GM19239 (cell line): ENCODE measurements at places on chromosomes 1 and 21.

DNA sequence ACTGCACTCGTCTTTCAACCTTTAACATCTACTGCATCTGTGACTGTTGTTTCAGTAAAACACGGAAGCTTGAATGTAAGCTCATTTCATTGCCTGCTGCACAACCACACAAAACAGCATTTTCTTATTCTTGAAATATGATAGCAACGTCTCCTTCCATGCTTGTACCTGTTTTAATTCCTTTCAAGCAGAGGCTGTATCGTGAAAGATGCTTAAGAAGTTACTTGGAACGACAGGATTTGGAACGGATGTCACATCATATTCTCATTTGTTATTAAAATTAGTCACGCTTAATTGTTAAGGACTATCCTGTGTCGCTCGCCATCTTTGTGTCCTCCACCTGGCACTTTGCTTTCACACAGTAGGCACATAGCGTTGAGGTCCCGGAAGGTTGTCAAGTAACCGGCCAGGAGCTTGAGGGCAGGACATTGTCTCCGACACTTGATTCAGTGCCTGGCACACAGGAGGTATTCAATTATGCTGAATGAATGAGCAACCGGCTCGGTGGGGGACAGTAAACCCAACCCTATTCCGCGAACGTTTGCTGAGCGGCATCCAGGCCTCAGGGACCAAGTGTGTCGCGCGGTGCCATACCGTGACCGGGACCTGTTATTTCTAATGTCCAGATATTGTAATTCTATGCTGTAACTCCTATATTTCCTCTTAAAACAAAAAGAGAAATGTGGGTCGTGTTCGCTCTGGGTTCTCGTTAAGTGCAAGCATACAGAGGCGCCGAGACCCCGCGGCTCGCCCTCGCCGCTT is 499 bp upstream of the SH3GLB1 start:
- DNase-seq, result no peak

- DNase-seq, result no peak
These were observed 222.7 kb downstream of the HMCN1 start for GRCh38 chr1:185956881-185957280.

DNA sequence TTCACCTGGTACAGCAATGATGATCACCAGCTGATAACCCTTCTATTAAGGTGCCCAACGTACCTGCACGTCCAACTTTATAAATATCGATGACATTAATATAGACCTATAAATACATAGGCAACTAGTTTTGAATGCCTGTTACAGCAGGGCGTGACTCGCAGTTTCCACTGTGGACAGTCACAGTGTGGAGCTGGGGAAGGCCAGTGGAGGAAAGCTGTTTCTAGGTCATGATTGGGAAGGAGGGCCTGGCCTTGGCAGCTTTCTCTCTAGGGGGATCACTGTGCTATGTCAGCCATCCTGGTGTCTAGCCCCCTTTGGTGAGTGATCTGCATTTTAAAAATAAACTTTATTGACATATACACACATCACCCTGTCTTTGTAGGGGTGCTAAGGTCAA is 4.4 kb upstream of the PRDM15 start:
- no peak for DNase-seq

- DNase-seq, result no peak
These were observed 7.1 kb downstream of the SYT2 start for GRCh38 chr1:202703191-202703590.

DNA sequence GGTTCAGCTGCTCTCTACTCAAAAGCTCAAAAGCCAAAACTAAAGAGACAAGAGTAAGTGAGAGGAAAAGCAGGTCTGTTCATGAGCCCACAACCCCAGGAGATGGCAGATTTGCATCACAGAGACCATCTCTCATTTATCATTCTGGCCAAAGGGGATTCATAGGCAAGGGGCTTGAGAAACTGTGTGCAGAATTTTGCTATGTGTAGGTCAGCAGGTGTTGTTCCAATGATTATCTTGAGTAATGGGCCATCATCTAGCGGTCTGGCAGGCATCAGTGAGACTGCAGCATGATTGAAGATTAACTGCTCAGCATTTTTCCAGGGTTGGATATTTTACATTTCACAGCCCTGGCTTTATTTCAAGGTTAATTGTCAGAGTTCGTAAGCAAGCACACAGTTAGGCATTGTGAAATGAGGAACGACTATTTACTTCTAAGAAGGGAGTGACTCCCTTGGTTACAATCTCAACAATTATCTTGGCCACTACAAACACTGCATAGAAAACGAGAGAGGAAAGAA is 1204.6 kb upstream of the TMPRSS15 start:
- no peak for DNase-seq

GRCh38 chr1:246564839-246565750 is 966 bp downstream of the TFB2M start:
- DNase-seq, result no peak

DNA sequence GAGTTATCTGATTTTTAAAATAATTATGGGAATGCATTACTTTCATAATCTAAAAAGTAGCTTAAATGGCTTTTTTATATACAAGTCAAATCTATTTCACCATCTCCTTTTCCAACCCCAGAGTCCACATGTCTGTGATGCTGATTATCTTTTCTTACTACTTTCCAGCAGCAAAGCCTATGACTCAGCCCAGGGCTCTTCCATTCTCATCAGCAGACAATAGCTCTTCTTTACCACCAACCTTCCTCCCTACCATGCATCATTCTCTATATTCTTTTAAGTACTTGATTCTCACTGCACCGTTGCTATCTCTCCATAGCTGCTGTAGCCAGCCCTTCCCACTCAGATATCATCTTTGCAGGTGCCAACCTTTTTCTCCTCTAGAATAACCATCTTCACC is 61.3 kb downstream of the OVGP1 start:
- no peak for DNase-seq

DNA sequence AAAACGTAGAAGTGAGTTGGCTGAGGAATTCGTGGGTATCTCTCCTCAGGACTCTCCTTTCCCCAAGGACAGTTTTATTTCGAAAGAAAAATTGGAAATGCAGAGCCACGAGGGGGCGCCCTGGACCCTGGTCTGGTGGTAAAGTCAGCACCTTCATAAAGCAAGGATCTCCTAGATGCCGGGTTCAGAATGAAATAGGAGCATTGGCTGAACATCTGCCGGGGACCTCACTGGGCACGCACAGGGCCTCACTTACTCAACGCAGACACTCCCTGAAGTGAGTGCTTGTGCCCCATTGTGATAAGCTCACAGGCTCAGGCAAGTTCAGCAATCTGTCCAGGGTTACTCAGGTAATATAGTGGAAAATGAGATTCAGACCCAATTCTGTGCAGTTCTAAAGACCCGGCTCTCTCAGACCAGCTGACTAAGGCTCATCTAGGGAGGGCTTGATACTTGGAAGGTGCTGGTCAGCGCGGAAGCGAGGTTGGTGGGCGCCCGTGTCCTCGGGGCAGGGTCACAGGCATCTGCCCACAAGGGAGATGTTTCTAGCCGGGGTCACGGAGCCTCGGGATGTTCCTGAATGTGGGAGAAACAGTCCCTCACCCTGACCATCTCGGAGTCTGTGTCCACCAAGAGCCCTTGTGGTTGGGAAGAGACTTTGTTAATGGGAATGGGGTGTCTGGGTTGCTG is 55.7 kb upstream of the ETV3 start:
- peak; percentile 61 for DNase-seq

DNA sequence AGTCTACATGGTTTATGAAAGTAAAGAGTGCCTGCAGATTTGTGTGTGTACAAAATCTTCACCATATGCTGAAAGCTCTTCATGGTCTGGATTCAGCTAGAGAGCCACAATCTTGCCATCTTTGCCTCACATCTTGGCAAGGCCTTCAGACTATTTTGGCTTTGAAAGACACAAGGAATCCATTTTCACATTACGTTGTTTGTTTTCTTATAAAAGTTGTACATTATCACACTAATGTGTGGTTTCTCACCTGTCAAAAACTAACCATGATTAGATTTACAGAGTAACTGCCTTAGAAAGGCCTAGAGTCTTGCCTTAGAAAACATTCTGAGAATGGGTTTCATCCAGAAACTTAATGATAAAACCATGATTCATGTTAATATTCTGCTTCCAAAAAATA is 494.6 kb downstream of the NEGR1 start:
- no peak for DNase-seq

DNA sequence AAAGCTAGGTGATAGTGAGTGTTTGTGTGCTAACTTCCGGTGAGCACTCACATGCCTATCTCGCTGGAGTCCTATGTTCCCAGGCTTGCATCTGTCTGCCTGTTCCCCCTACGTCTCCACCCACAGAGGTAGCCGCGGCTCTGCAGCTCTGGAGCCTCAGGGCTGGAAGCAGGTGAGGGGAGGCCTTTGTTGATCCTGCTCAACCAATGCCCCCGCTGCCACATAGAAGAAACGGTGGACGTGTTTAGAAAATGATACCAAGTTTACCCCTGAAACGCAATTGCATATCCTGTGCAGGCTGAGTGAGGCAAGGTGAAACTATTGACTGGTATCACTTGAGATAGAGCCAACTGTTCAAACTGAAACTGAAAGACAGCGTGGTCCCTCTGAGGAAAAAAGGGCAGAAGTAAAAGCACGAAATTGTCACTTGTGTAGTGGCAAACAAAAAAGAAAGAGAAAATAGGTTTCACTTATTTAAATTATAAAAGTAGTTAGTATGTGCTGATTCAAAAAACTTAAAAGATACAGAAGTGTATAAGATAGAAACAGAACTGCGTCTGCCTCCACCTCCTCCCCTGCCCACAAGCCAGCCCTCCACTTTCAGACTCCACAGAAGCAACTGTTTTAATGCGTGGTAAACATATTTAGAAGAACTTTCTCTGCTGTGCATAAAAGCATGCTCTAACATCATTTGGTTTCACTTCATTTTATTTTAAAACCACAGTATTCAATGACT is 38.6 kb upstream of the ETS2 start:
- DNase-seq, result peak; percentile 76

DNA sequence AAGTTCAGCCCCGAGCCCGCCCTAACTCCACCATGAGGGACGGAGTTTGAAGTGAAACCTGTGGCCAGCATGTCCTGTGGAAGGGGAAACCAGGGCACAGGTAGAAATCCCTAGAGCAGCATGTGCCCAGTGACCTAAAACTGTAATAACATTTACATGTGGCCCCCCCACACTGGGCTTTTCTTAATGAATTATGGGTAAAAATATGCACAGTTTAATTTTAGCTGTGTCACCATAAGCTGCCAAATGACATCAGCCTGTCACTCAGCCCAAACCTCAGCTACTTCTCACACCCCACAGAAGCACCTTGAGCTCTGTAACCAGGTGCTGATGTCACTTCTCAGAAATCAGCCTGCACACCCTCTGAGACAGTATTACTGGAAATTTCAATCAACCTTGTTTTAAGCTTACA is 50.0 kb upstream of the SLC19A1 start:
- peak; percentile 56 for DNase-seq

DNA sequence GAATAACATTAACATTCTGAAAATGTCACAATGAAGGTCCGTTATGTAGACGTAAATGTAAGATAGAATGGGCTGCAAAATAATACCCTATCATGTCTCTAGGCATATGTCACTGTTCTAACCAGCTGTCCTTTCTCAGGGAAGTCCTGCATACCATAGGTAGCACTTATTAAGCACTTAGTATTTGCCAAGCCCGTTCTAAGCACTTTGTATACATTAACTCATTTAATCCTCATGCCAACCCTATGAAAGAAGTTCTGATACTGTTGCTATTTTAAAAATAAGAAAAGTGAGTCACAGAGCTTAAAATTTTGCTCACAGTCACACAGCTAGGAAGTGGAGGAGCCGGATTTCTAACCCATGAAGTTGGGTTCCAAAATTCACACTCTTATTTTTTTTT is 15.7 kb downstream of the GAS5 start:
- DNase-seq, result no peak

GRCh38 chr1:200916681-200917080 is 22.0 kb downstream of the INAVA start:
- DNase-seq, result no peak
